Tibial nerve (tissue), 4 donors: ENCODE measurements at places on chromosomes 5 and 9.

- DNase-seq, result no peak
These were observed 3.7 kb downstream of the CD180 start for GRCh38 chr5:67192719-67193438.

DNA sequence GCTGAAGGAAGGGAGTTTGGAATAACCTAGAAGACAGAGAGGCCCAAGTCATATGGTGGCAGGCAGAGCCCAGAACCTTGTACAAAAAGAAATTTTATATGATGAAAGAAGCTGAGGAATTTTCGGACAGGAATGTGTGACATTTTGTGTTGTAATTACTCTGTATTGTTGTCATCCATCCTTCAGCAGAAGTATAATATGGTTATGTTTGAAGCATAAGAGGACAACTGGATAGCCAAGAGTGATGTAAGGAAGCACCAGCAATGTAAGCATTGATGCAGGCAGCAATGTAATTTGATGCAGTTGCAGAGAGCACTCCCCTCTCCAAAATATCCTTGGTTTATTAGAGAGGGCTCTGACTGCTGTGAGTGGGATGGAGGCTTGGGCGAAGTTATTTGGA lies 19.1 kb upstream of the SNX2 start:
- no peak for DNase-seq

DNA sequence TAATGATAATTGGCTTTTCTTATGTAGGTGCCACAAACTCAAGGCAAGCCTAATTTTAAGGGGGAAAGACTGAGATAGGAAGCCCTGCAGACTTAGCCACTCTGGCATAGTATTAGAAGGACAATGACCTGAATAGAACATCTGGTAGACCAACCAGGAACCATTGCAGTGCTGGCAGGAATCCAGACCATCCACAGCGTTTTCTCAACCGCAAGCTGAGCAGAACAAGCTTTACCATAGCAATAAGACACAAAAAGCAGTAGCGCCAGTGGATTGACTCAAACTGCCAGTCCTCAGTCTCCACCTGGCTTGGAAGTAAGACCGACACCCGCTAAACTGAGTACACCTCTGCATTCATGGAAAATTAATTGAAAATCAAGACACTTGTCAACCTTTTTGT lies 141.3 kb upstream of the LPAR1 start:
- DNase-seq, result no peak

GRCh38 chr9:86545090-86545489 lies 190.9 kb upstream of the TUT7 start:
- no peak for DNase-seq

DNA sequence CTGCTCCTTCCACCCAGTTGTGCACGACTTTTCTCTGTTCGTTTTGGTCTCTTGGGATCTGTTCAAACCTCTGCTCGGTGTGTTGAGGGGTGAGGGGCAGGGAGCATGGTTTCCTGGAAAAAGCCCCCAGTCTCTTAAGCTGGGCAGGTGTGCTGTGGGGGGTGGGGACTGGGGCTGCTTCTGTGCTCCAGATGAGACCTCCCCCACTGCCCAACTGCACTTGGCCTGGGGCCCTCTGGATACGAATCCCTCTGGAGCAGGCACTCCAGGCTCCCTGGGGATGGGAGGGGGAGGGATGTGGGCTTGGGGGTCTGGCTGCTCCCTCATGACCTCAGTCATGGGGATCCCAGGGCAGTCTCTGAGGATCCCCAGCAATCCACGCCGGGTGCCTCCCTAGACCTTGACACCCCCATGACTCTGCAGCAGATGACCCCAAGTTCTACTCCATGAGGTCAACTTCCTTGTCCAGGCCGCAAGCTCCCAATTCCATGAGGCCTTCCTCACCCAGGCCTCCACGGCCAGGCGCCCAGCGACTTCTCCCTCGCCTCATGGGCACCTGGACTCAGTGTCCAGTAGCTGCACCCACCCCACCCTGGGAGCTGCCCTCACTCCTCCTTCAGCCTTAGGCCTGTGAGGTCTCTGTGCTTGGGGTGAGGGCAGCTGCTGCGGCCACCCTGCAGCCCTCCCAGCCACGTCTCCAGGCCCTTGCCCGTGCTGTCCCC lies 5.9 kb upstream of the AHRR start:
- no peak for DNase-seq

- peak; percentile 70 for DNase-seq
These were observed 1.2 kb downstream of the ARRDC3 start for GRCh38 chr5:91381774-91382359.

- no peak for DNase-seq
These were observed 6.9 kb downstream of the PCYOX1L start for GRCh38 chr5:149364719-149365118.

DNA sequence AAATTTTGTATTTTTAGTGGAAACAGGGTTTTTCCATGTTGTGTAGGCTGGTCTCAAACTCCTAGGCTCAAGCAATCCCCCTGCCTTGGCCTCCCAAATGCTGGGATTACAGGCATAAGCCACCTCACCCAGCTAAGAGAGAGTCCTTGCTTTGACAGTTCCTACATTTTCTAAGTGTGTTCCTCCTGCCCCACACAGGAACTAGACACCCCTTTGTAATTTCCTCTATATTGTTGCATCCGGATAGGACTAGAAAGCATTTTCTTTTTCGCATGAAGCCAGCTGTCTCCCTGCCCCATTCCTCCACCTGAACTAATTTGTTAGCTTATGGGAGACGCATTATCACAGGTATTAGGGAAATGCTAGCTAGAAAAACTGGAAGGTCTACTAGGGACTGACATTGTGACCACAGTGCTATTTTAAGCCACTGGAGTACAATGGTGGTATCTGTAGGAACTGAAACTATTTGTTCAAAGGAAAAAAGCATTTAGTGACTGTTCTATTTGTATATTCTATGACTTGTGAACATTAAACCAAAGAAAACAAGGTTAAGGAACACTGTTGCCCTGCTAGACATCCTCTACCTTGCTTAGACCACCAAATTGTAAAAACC lies 214.1 kb downstream of the SMARCA2 start:
- DNase-seq, result no peak

GRCh38 chr5:112264151-112264550 lies 154.9 kb downstream of the EPB41L4A start:
- DNase-seq, result no peak
